ENCODE measurements at places on chromosomes 5 and 9. TPM values are rescaled to one million over a fixed set of nuclear protein-coding genes. Genes with fewer than 3 reads are reported as not detected.

DNA sequence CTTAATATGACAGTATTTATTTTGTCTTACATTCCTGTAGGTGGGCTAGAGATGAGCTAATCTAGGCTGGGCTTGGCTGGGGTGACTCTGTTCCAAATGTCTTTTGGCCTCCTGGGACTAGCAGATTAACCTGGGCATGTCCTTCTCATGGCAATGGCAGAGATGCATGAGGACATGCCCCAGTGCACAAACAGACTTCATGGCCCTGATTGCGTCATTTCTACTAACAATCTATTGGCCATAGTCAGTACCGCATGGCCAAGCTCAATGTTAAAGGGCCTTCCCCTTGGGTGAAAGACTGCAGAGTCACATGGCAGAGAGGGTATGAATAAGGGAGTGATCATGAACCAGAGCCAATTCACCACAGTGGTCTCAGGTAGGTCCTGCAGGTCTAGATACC lies 313.4 kb downstream of the MSX2 start:
- no peak for DNase-seq

DNA sequence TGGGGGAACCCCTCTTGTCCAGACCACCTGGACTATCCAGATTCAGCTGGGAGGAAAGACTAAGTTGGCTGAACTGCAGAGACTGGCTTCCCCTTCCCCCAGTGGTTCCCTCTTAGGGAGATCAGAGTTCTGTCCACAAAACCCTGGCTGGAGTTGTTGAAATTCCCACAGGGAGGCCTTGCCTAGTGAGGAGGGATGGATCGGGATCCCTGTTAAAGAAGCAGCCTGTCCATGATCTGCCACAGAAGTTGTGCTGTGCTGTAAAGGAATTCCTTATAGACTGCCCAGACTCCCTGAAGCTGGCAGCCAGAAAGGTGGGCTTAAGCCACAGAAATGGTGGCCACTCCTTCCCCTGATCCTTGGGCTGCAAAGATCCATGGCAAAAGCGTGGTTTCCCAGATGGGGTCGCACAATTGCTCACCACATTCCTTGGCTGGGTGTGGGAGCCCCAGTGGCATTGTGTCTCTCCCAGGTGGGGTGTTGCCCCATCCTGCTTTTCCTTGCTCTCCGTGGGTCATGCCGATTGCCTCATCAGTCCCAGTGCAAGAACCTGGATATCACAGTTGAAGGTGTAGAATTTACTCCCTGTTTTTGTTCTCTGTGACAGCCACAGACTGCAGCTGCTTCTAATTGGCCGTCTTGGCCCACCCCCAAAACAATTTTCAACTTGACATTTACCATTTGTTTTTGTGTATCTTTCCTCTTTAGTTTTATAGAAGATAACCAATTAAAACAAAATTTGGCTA lies 342.4 kb downstream of the FGF10 start:
- DNase-seq: no peak

GRCh38 chr5:144433893-144434292 lies 263.2 kb downstream of the KCTD16 start:
- no peak for DNase-seq

GRCh38 chr5:150352244-150353031 lies 5.1 kb upstream of the TCOF1 start:
- no peak for DNase-seq

GRCh38 chr9:89278997-89279739 lies 31.8 kb upstream of the CKS2 start:
- peak; percentile 87 for DNase-seq

DNA sequence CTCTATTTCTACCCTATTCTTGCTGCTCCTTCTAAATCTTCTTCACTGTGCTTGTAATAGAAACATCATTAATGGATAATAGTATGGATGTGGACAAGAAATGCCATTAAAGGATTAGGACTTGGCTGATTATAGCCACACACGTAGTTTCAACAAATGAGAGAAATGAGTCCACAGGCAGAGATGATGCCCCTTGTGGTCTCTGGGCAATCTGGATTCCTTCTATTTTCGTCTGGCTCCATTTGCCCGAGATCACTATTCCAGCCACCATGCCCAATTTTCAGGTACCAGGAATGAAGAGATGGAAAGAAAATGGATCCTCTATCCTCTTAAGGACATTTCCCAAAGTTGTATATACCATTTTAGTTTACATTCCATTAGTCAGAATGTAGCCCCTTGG lies 13.2 kb downstream of the VLDLR start:
- no peak for DNase-seq

Gene CDC20B
- not detected for total RNA-seq

Gene RAB3C
- total RNA-seq: not detected

Gene NFIB
- 111 TPM for total RNA-seq

Gene ADAMTS2
- total RNA-seq: 25.8 TPM

Gene NEUROG1
- not detected for total RNA-seq

Measured in fibroblast of the aortic adventitia (primary cell).